Naive thymus-derived CD8-positive, alpha-beta T cell (primary cell): ENCODE measurements at places on chromosomes 2 and 18.
A peak's percentile ranks its signal among the peaks of the same experiment; 100 is the strongest.

- no peak for DNase-seq
Observed at GRCh38 chr2:85435220-85435958, 16.9 kb downstream of the SH2D6 start.

GRCh38 chr2:126828491-126828890 is 70.2 kb upstream of the TEX51 start:
- DNase-seq, result no peak

GRCh38 chr2:2018713-2019410 is 274.5 kb upstream of the PXDN start:
- no peak for DNase-seq

- DNase-seq, result no peak
Observed at GRCh38 chr18:47758000-47758399, 172.5 kb downstream of the SMAD2 start.

DNA sequence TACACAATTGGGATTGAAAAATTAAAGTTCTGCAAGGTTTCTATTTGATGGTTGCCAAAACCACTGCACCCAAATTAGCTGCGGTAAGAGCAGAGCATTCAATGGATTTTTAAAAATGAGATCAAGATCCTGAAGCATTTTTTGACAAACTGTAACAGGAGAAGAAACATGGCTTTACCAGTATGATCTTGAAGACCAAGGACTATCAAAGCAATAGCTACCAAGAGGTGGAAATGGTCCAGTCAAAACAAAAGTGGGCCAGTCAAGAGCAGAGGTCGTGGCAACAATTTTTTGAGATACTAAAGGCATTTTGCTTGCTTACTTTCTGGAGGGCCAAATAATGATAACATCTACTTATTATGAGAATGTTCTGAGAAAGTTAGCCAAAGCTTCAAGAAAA is 186.8 kb downstream of the RDH14 start:
- no peak for DNase-seq

DNA sequence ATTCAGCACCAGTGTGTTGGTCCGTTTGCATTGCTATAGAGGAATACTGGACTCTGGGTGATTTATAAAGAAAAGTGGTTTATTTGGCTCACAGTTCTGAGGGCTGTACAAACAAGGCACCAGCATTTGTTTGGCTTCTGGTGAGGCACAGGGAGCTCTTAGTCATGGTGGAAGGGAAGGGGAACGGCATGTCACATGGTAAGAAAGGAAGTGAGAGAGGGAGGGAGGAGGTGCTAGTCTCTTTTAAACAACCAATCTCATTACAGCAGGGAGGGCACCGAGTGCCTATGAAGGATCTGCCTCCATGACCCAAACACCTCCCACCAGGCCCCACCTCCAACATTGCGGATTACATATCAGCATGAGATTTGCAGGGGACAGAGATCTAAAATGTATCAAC is 143.9 kb upstream of the DLX2 start:
- no peak for DNase-seq

- DNase-seq, result no peak
Observed at GRCh38 chr2:15973481-15974401, 33.4 kb downstream of the MYCN start.

- DNase-seq, result peak; percentile 75
Observed at GRCh38 chr2:196170606-196171247, 651 bp downstream of the STK17B start.

GRCh38 chr2:137339051-137339450 is 573.7 kb downstream of the THSD7B start:
- DNase-seq, result no peak

GRCh38 chr2:28674062-28674712 is 77.4 kb upstream of the PPP1CB start:
- DNase-seq, result no peak

DNA sequence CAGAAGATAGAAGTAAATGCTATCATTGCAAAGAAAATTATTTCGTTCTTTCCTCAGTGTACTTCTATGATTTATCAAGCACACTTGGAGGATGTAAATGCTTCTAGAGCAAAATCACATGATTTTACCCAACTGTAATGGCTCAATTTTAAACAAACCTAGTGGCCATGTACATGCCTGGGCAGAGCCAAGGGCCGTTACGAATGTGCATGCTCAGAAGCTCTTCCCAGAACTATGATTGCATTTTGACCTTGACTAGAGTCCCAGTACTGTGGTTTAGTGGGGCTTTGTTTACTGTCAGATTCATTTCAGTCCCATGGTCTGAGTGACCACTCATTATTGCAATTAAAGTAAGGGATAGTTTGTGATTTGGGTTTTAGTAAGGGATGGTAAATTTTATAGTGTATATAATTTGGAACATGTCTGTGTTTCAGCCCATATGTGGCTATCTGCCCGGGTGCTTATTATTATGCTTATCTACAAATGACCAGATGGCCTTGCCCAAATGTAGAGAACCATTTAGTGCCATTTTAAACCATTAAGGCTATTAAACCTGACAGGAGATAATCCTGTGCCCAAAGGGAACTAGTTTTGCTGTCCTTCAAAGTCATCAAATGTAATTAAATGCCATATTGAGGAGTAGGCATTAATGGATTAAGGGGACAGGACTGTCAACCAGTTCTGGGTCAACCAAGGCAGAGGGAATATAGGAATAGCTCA is 239.1 kb downstream of the ICOS start:
- no peak for DNase-seq

DNA sequence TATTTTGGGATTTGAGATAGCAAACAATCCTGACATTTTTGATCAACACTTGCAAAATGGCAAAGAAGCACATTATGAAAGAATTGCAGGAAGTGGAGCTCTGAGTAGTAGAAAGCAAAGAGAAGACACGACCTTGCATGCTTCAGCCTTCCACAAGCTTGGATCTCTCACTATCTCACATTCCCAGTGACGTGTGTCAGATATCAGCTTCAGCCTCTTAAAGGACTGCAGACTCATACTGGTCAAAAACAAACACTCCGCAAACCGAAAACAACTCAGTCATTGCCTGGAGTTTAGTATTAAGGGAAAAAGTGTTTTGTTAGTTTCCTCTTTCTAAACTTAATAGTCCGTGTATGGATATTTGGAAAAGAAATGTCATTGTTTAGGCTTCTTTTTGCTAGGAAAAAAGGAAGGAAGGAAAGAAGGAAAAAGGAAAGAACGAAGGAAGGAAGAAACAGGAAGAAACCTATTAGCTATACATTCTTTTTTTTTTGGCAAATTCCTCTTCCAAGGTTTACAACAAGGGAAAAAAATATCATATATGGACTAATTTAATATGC is 32.6 kb upstream of the SLC40A1 start:
- DNase-seq, result no peak

GRCh38 chr2:174545240-174545639 is 52.4 kb downstream of the WIPF1 start:
- DNase-seq, result no peak

GRCh38 chr2:877747-878146 is 72.9 kb upstream of the SNTG2 start:
- no peak for DNase-seq

- DNase-seq, result no peak
Observed at GRCh38 chr2:54456612-54457322, 640 bp downstream of the SPTBN1 start.

DNA sequence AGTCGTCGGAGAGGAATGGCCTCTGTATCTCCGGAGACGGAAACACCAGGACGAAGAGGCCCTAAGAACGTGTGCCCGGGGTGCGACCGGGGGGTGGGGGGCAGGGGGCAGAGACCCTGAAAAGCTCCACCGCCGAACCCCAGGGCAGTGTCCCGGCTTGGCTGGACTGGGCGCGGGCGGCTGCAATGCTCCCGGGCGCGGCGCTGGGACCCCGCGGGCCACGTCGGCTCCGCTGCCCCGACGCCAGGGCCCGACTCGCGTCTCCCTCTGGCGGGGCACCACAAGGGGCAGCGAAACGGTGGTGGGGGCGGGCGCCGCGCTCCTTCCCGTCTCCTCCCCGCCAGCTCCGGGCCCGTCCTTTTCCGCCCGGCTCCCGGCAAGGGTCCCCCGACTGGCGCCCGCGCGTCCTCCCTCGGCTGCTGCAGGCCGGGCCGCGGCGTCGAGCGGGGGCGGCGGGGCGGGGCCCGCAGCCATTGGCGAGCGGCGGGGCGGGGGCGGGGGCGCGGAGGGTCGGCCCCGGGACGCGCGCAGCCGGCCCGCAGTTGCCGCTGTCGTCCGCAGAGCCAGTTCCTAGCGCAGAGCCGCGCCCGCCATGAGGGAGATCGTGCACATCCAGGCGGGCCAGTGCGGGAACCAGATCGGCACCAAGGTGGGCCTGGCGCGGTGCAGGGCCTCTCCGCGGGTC is at the start of gene TUBB6:
Gene TUBB6 (plus strand): TSS at position 541 of the 685 bp plus-strand sequence. CDS start 52 bp downstream, at position 593.
- no peak for DNase-seq

- no peak for DNase-seq
Observed at GRCh38 chr2:237280939-237281338, 133.0 kb downstream of the COL6A3 start.

DNA sequence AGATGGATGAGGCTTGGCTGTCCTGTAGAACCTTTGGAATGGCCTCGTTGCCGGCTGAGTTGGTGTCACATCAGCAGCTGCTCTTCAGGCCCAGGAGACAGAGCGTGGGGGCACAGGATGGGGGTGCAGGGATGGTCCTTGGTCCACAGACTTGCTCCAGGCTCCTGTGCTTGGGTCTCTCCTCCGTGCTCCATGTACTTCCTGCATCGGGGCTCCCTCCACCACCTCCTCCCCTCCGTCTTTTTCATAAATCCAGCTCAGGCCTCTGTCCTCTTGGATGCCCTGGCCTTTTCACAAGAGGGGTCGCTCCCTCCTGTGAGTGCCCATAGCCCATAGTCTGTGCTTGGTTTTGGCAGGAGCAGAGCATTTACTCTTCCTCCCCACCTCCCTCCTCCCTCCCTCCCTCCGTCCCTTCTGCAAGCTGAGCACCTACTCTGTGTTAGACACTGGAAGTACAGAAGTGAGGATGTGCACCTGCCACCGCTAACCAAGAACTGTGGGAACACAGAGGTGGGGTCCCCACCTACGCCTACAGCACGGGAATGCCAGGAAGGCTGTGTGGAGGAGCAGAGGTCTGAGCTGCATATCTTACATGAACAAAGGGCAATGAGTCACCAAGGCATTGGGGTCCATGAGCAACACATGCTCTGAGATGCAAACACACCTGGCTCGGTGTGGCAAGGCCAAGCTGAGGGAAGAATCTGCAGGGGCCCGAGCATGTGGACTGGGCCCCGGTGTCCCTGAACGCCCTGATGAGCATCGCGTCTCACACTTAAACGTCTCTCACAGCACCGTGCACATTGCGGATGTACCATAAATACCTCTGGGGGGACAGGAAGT is 458.7 kb upstream of the HS6ST1 start:
- DNase-seq, result no peak

DNA sequence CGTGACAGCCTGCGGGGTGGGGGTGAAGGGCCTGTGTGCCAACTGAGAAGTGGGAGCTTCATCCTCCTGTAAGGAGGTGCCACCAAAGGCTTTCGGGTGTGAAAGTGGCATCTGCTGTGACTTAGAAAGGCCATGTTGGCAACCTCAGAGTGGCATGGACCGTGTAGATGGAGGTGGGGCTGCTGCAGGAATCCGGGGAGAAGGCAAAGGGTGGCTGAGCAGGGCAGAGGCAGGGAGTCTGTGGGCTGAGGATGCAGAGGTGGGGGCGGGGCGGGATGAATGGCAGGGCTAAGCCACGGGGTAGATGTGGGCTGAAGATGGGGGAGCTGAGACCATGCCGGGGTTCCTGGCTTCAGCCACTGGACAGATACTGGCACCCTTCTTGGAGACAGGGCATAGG is 28.2 kb downstream of the TOGARAM2 start:
- no peak for DNase-seq

- no peak for DNase-seq
Observed at GRCh38 chr2:65999103-65999502, 435.8 kb upstream of the MEIS1 start.

DNA sequence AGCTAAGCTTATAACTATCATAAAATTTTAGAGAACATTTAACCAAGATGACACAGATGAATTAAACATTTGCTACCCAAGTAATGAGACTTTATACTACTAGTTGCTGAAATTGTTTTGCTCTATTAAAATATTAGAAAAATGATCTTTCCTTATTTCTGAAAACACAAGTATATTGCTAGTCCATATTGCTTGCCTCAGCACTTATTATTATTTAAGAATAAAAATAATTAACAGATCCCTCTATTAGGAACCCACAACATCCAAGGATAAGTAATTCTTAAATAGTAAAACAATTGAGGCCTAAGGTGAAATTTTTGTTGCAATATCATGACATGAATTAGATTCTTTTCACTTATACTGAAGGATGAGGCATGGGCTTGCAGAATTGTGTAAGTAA is 65.2 kb downstream of the CCDC148 start:
- no peak for DNase-seq

- no peak for DNase-seq
Observed at GRCh38 chr2:179692610-179693009, 168.8 kb downstream of the ZNF385B start.

DNA sequence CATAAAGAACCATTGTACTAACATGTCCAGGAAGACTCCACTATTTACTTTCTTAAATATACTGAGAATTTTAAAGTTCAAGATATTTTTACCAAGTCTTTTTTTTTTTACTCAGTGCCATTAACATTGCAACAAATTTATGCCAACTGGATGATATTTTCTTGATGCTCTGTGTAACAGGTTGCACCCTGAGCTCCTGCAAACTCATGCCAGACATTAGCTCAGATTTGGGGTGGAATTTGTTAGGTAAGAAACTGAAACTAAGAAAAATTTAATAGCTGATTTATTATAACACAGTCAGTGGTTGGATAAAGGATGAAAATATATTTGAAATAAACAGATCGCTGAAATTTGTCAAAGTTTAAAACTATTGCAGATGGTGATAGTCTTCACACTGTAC is 228.6 kb upstream of the SPHKAP start:
- no peak for DNase-seq

GRCh38 chr2:40317046-40317445 is 134.8 kb downstream of the SLC8A1 start:
- DNase-seq, result no peak

DNA sequence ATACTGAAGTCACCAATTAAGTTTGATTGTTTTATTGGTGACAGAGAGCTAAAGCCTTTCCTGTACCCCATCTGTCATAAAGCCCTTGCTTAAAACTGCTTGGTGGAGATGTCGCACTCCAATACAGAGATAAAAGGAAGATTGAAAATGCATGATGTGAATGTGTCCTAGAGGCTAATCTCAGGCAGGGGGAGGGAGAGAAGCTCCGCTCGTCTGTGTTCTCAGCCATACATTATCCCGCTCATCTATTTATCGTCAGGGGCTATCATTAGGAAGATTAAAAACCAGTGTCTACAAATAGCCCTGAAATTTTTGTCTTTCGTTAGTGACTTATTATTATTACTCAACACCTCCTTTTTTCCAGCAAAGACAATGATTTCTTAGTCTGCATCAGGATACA is 110.3 kb downstream of the CMPK2 start:
- DNase-seq, result no peak
